CD4-positive, CD25-positive, alpha-beta regulatory T cell (primary cell): ENCODE measurements at places on chromosomes 5 and 9. TPM values are rescaled to one million over a fixed set of nuclear protein-coding genes. Genes with fewer than 3 reads are reported as not detected.

DNA sequence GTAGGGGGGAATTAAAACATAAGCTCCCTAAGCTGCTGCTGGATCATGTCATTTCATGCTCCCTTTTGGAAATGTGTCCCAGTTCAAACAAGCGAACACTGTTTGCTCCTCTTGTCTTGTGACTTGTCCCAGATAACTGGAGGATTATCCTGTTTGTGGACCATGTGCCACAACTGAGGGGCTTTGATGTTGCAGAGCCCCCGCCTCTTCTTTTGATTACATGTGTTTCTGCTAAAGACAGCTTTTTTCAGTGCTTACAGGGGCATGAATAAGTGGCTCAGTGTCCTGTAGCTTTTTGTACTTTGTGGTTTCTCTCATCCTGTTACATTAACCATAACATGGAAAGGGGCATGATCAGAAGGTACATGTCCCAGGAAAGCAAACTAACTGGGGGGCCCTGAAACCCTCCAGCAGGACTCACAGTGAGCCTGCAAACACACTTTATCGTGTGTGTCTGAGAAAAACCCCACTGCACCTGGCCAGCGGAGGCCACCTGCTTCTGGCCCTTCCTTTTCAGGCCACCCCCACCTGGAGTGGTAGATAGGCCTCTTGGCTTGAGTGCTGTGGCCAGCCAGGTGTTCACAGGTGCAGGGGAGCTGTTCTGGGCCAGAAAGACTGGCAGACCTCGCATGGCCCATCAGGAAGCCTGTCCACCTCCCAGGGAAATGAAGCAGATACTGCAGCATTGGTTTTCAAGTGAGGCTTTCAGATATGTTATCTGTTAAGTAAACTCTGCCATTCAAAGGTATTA is 285.6 kb downstream of the FANCC start:
- no peak overlapping the region for H3K27ac ChIP-seq
- no peak for DNase-seq
- H3K27me3 ChIP-seq = no peaks in the 10 kb centered on the region
- no peak overlapping the region for H3K4me3 ChIP-seq
- H3K36me3 ChIP-seq = no peaks in the 10 kb centered on the region

Gene EGR1
- polyA plus RNA-seq = 1.1 TPM

Gene ALDOB
- polyA plus RNA-seq = not detected

DNA sequence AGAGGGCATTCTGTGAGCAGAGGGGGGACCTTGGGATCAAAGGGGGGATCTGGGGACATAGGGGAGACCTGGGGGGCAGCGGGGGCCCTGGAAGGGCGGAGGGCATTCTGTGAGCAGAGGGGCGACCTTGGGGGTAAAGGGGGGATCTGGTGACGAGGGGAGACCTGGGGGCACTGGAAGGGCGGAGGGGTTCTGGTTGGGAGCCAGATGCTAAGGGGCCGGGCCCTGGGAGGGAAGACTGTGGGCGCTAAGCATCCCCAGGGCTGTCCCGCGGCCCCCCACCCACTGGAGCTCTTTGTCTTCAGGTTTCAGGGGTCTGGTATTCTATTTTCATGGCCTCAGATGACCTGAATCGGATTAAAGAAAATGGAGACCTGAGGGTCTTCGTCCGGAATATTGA is 748 bp downstream of the LCN9 start:
- no peak overlapping the region for H3K4me3 ChIP-seq
- no peaks in the 10 kb centered on the region for H3K27me3 ChIP-seq
- DNase-seq = no peak
- no peak overlapping the region for H3K27ac ChIP-seq
- no peaks in the 10 kb centered on the region for H3K36me3 ChIP-seq

Gene ANGPTL2
- not detected for polyA plus RNA-seq

Gene ADAMTS2
- 0.03 TPM for polyA plus RNA-seq

DNA sequence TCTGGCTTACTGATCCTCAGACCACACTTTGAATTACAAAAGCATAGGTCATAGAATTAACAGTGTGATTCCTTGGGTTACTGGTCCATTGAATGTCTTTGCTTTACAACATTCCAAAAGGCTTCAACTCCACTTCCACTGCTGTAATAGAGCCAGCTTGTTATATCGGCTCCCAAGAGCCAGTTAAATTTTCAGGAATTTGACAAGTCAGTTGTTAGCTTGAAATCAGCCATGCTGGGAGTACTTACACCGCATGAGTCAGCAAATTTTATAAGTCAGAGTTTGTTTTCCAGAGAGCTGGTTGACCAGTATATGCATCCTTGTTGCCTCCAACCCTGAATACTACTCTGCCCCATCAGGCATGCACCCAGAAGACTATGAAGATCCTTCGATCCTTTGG is 73.1 kb downstream of the FOXB2 start:
- H3K36me3 ChIP-seq = no peaks in the 10 kb centered on the region
- DNase-seq = no peak
- H3K27me3 ChIP-seq = no peaks in the 10 kb centered on the region
- H3K27ac ChIP-seq = no peak overlapping the region

Gene ENDOG
- 20.6 TPM for polyA plus RNA-seq

Gene TAL2
- polyA plus RNA-seq = not detected

GRCh38 chr5:174235221-174236011 is 189.9 kb downstream of the NSG2 start:
- no peaks in the 10 kb centered on the region for H3K4me1 ChIP-seq
- no peak overlapping the region for H3K4me3 ChIP-seq
- DNase-seq = no peak
- no peak overlapping the region for H3K27ac ChIP-seq
- H3K27me3 ChIP-seq = no peaks in the 10 kb centered on the region

DNA sequence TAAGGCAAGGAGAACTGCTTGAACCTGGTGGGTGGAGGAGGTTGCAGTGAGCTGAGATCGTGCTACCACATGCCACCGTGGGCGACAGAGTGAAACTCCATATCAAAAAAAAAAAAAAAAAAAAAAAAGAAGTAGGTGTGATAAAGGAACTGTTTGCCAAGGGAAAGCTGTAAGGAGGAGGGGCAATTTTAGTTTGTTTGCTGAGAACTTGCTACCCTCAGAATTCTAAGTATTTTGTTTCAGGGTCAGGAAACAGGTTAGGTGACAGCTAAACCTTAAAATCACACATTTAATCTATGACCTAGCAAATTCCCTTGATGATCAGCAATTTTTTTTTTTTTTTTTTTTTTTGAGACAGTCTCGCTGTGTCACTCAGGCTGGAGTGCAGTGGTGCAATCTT is 7.2 kb upstream of the ARRDC3 start:
- no peak overlapping the region for H3K27ac ChIP-seq
- no peak overlapping the region for H3K4me3 ChIP-seq
- H3K27me3 ChIP-seq = no peaks in the 10 kb centered on the region
- H3K36me3 ChIP-seq = no peaks in the 10 kb centered on the region
